Temporal lobe (tissue), 4 donors: ENCODE measurements at places on chromosomes 1 and 21. TPM values are rescaled to one million over a fixed set of nuclear protein-coding genes. Genes with fewer than 3 reads are reported as not detected.

HSD3B2 gene
- not detected for total RNA-seq

SPRR2G gene
- total RNA-seq, result not detected

PIGR gene
- total RNA-seq, result under 0.01 TPM

ARHGEF2 gene
- total RNA-seq, result 86.5 TPM

TRIM45 gene
- total RNA-seq, result 3.9 TPM

HAO2 gene
- not detected for total RNA-seq

MYCL gene
- 7.4 TPM for total RNA-seq

AADACL3 gene
- not detected for total RNA-seq
